Calu3 (cell line): ENCODE measurements at places on chromosomes 2 and 18. TPM values are rescaled to one million over a fixed set of nuclear protein-coding genes. Genes with fewer than 3 reads are reported as not detected.
A peak's percentile ranks its signal among the peaks of the same experiment; 100 is the strongest.

DNA sequence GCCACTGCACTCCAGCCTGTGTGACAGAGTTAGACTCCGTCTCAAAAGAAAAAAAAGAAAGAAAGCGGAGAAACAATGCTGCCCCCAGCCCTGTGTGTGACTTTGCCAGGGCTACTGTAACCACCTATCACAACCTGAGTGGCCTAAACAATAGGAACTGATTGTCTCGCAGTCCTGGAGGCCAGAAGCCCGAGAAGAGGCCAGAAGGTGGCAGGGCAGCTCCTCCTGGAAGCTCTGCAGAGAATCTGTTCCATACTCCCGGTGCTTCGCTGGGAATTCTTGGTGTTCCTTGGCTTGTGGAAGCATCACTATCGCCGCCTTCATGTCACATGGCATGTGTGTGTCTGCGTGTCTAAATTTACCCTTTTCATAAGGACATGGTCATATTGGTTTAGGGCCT lies 14.4 kb upstream of the RAB17 start:
- peaks cover 64% of the 10 kb centered on the region for H3K27me3 ChIP-seq
- no peaks in the 10 kb centered on the region for H3K4me1 ChIP-seq
- no peaks in the 10 kb centered on the region for H3K36me3 ChIP-seq
- H3K4me3 ChIP-seq = no peak overlapping the region
- peak; percentile 16 for DNase-seq

- H3K27ac ChIP-seq = no peak overlapping the region
- DNase-seq = no peak
- no peaks in the 10 kb centered on the region for H3K36me3 ChIP-seq
- H3K27me3 ChIP-seq = no peaks in the 10 kb centered on the region
Measured at GRCh38 chr2:105718846-105719481, 25.7 kb upstream of the NCK2 start.

DNA sequence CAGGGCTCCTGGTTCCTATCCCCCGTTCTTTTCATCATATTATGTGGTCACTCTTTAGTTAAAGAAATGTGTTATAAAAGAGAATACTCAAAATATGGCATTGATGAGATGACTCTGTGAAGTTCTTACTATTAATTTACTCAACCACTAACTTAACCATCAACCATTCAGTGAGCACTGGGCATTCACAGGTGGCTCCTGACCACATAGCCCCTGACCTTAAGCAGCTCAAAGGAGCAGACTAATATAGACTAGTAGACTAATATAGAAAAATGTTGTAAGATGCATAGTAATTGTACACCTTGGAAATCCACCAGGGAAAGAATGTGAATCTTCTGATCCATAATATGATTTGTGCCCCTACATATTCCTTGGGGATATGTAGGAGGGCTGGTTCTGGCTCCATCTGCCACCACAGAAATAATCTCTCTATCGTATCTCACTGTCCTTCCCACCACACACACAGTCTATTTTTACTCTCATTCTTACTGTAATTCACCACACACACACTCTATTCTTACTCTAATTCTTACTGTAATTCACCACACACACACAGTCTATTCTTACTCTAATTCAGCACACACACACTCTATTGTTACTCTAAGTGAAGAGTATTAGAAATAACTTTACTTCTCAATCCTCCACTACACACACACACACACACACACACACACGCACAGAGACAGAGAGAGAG lies 188.9 kb upstream of the ITGA4 start:
- peaks cover 9% of the 10 kb centered on the region for H3K4me1 ChIP-seq
- no peak for DNase-seq
- no peak overlapping the region for H3K4me3 ChIP-seq
- no peak overlapping the region for H3K27ac ChIP-seq
- H3K27me3 ChIP-seq = no peaks in the 10 kb centered on the region

DNA sequence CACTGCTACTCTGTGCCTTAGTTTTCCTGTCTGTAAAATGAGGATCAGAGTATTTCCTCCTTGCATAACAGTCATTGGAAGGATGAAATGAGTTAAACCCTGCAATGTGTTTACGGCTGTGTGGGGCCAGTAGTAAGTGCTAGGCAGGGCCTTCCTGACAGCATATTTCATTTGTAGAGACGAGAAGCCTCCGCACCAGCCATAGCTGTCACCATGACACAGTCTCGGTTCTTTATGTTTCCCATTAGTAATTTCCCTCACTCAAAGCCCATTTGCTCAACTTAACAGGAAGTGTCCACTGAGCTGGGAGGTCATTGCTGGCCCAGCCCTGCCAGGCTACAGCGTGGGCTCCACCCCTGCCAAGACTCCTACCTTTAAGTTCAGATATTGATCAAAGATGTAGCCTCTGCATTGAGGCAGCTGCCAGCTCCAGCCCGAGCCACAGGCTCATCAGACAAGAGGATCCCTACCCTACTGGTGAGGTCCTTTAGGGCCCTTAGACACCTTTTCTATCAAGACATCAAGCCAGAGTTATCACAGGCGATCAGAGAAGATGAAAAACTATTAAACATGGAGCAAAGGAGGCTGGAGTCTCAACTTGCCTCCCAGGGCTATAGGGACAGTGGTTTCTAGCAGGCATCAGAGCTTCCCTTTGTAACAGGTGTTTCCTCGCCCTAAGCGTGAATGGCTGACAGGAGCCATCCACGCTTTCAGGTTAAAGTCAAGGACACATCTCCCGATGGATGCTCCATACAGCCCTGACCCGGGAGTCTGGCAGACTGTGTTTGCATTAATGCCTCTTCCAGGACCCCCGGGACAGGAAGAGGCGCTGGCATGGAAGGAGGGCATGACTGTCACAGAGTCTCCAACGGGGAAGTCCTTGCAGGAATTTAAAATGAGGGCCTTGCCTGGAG lies 251.7 kb downstream of the NDUFA10 start:
- H3K27me3 ChIP-seq = peaks cover 52% of the 10 kb centered on the region
- H3K36me3 ChIP-seq = no peaks in the 10 kb centered on the region
- no peak overlapping the region for H3K27ac ChIP-seq
- H3K4me1 ChIP-seq = no peaks in the 10 kb centered on the region
- DNase-seq = no peak

DNA sequence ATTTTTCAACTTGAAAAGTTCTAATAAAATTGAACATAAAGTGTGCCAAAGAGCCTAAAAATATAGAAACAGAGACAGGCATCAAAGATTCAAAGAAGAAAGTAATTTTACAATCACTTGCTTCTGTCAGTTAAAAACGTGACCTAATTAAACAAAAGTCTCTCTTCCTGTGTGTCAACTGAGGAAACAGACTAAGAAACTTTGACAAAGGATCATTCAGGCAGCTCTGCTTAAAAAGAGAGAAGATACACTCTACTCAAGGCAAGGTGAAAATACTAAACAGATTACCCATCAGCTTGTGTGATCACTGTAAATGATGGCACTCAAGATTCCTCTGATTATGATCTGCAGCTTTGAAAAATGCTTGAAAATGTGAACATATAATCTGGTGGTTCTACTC lies 47.8 kb downstream of the DYM start:
- H3K27me3 ChIP-seq = no peaks in the 10 kb centered on the region
- H3K4me1 ChIP-seq = no peaks in the 10 kb centered on the region
- H3K4me3 ChIP-seq = no peak overlapping the region
- H3K36me3 ChIP-seq = no peaks in the 10 kb centered on the region
- H3K27ac ChIP-seq = no peak overlapping the region

- H3K4me1 ChIP-seq = no peaks in the 10 kb centered on the region
- no peak overlapping the region for H3K27ac ChIP-seq
- H3K4me3 ChIP-seq = no peak overlapping the region
- H3K27me3 ChIP-seq = no peaks in the 10 kb centered on the region
- no peak for DNase-seq
Measured at GRCh38 chr2:205727174-205727573, 44.9 kb downstream of the NRP2 start.

- no peak overlapping the region for H3K4me3 ChIP-seq
- peak; percentile 34 for DNase-seq
- H3K27me3 ChIP-seq = no peaks in the 10 kb centered on the region
- H3K4me1 ChIP-seq = peaks cover 8% of the 10 kb centered on the region
- peaks cover 23% of the 10 kb centered on the region for H3K36me3 ChIP-seq
Measured at GRCh38 chr2:14628901-14629300, 3.6 kb upstream of the LRATD1 start.

The C2orf80 gene
- total RNA-seq = not detected in 2 replicates

The TUBA3E gene
- not detected in 2 replicates for total RNA-seq

The GPR45 gene
- total RNA-seq = not detected in 2 replicates

The SNORC gene
- total RNA-seq = 4.3 and 5.0 TPM in 2 replicates
